ENCODE measurements at places on chromosomes 7 and 10.
A peak's percentile ranks its signal among the peaks of the same experiment; 100 is the strongest.

GRCh38 chr7:152050547-152050971 lies 25.1 kb downstream of the GALNT11 start:
- no peak for DNase-seq

GRCh38 chr10:92087750-92088395 lies 164.3 kb downstream of the BTAF1 start:
- DNase-seq, result peak; percentile 33

DNA sequence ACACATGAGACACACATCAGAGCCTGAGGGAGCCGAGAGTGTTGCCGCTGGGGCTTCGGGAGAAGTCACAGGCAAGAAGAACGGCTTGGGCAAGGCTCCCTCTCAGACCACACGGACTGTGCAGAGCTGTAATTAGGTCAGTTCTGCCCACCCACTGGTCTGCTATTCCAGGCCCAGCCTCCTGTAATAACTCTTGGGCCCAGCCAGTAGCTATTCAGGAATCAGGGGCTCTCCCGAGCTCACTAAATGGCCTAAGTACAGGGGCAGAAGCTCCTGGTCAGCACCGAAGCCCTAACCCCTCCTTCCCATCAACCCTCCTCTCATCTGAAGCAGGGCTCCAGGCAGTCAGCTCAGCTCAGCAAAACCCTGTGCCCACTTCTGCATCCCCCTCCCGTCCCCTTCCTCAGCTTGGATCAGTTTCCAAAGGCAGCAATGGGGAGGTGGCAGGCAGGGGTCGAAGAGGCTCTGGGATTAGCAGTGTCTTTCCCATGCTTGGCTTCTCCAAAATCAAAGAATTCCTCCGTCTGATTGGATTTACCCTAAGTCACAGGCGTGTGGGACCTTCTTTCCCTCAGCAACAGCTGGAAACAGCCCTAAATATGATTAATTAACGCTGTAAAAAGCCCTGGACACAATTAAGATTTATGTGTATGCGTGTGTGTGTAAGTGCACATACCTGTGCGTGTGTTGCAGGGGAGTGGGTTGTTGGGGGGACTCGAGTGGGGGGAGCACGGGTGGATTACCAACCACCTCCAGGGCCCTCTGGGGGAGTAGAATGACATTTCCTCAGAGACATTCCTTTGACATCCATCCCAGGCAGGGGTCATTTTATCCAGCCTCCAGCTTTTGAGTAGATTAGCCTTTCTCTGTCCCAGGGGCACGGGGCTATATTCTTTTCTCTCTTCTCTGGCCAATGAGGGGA lies 48.4 kb upstream of the BTRC start:
- DNase-seq, result no peak

DNA sequence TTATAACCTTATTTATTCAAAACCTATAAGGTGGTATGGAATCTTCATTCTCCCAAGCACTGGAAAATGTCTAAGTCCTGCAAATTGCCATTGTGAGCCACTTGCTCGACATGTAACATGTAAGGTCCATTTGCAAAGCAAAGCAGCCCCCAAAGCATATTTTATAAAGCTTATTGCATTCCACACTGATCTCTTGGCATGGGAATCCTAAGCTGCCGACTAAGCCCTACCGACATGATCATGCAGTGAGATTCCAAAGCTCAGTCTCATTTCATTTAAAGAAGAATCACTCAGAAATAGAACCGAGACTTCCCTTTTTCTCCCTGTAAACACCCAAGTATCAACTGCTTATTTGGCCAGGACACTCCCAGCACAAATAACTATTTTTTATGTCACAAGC lies 333.4 kb upstream of the MYO3A start:
- no peak for DNase-seq

DNA sequence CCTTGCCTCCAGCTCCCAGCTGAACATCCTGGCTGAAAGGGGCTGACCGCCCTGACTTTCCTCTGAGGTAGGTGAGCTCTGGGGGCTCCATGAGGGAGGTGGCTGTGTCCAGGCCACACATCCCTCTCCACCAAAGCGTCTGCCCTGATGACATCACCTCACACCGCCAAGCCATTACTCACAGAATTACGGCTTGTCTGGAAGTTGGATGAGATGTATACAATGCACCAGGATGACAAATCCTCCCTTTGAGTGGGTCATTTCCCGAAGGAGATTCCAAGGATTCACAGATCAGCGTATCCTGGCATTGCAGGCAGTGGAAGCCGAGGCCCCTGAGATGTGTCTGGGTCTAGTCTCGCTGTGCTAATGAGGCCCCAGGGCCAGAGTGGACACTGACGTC lies 15.1 kb upstream of the RET start:
- no peak for DNase-seq

DNA sequence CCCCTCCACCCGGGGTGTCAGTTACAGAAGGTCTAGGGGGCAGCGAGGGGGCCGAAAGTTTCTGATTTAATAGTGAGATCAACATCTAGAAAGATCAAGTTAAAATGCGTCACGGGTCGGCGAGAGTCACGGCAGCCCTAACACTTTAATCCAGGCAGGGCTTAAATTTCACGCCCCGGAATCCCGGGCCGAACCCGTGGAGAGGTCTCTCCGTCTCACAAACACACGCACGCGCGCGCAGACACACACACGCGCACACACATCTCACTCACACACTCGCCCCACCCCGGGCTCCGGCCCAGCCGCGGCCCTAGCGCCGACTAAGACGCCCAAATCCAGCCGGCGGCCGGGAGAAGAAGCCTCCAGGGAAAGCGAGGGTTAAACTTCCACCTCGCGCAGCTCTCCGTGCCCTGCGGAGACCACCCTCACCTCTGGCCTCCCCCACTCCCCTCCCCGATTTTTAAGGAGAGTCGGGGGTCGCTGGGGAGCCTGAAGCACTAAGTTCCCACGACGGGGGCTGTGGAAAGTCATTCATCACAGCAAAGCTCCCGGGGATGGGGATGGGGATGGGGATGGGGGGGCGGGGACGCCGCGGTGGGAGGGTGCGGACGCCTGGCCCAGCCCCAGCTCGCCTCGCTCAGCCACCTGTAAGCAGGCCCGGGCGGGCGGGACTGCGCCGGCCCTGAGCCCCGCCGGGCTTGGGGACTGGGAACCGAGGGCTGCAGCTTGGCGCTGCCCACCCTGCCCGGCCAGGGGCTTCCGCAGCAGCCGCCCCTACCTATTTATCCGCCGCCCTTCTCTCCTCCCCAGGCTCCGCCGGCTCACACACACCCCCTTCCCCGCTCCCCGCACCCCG lies 1.6 kb downstream of the PDGFA start:
- no peak for DNase-seq

DNA sequence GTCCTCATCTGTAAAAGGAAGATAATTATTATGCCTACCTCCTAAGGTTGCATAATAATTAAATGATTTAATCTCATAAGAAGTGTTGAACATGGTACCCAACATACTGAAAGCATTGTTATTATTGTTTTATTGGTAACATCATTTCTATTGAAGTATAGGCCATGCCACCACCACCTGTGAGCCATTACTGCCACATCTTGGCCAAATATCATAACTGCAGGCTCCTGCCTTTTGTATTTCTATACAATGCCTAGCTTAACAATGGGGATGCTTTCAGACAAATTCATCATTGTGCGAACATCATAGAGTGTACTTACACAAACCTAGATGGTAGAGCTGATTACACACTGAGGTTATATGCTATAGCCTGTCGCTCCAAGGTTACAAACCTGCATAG lies 61.1 kb upstream of the NPSR1 start:
- no peak for DNase-seq

- DNase-seq, result no peak
These were observed 121.5 kb upstream of the PLPP4 start for GRCh38 chr10:120335553-120335952.

- DNase-seq, result no peak
These were observed at the start of gene NEBL for GRCh38 chr10:20897146-20897825. TSS of gene NEBL (minus strand) at chr10:20897311. CDS start at chr10:20897205, 106 bp downstream.

- no peak for DNase-seq
These were observed 19.9 kb downstream of the CCDC3 start for GRCh38 chr10:12981570-12981969.

DNA sequence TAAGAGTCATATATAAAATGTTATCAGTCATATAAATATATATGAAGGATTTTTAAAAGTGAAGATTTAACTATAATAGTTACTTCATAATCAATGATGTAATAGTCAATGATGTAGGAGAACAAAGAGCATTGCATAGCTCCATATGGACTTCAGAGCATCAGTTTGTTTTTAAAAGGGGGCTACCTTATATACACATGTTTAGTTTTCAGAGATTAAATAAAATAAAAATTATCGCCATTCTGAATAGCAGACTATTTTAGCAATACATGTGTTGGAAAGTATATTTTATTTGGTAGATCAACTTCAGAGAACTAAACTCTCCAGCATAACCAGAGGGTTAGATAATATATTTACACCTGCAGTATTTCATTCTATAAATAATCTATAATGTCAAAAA lies 29.1 kb upstream of the EPC1 start:
- DNase-seq, result no peak

DNA sequence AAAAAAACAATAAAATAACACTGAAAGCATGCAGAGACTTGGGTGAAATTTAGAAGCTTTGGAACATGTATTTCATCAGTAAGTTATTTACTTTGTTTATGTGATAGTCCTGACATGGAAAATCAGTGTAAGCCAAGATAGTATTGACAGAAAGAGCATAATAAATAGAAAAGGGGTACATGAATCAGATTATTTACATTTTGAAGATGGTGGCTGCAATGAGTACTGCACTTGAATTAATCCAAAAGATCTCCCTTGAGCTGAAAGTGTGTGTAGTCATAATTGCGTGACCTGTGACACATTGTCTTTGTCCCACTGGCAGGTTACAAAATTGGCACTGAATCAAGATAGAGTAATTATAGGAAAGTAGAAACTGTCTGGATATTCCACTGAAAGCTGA lies 562.9 kb downstream of the GFRA1 start:
- no peak for DNase-seq

GRCh38 chr10:51422311-51423120 lies 276.9 kb downstream of the CSTF2T start:
- no peak for DNase-seq

DNA sequence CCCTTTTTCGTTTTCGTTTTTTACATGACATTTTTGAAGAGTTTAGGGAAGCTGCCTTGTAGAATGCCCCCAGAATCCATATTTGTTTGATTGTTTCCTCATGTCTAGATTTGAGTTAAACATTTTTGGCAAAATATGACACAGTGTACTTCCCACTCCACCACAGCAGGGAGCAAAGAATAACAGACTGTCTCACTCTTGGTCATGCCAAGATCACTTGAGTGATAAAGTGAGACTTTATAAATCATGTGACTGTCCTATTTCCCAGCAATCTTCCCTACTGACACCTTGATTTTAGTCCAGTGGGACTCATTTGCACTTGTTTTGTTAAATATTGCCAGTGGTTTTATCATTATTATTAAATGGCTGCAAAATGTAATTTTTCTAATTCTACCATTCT lies 44.4 kb upstream of the USP6NL start:
- no peak for DNase-seq

DNA sequence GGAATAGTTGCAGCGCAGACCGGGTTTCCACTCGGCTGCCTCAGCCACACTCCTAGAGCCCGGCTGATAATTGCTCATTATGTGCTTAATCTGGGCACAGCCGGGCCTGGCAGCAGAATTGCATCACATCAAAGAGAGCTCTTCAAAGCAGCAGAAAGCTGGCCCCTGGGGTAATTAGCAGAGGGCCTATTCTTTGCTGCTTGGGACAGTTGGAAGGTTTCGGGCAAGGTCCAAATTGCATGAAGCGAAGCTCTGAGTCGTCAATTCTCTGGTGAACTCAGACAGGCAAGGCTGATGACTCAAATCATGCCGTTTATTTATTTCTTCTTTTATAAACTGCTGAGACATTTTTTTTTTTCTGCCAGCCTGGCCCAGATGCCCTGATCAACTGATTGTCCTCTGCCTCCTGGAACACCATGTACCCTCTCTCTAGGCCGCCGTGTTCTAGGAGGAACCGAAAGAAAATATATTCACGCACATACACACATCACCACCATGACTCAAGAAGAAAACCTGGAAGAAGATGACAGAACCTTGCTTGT lies 242.2 kb downstream of the RAB11FIP2 start:
- DNase-seq, result no peak

- DNase-seq, result no peak
These were observed 135.4 kb downstream of the HIBADH start for GRCh38 chr7:27527348-27527714.

GRCh38 chr7:102317231-102318059 lies 30.8 kb downstream of the SH2B2 start:
- no peak for DNase-seq

DNA sequence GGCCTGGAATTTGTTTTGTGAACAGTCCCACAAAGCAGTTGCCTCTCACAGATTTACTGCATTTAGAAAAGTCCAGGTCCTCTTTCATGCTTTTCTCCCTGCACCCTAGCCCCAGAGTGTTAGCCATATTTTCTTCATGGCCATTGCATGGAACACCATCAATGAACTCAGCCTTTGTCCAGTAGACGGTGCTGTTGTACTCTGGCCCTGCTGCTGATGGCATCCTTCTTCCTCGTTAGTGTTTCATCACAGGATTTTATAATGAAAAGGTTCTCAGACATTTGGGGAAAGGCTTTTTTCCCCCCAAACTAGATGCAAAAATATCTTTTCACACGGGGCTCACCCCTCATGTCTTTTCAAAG lies 93.0 kb upstream of the SLC25A13 start:
- peak; percentile 58 for DNase-seq

- no peak for DNase-seq
These were observed 25.6 kb upstream of the ERCC6 start for GRCh38 chr10:49564461-49565009.

- no peak for DNase-seq
These were observed 165.1 kb downstream of the SH3PXD2A start for GRCh38 chr10:103690281-103690680.

- no peak for DNase-seq
These were observed 374.3 kb downstream of the INHBA start for GRCh38 chr7:41328544-41328943.

DNA sequence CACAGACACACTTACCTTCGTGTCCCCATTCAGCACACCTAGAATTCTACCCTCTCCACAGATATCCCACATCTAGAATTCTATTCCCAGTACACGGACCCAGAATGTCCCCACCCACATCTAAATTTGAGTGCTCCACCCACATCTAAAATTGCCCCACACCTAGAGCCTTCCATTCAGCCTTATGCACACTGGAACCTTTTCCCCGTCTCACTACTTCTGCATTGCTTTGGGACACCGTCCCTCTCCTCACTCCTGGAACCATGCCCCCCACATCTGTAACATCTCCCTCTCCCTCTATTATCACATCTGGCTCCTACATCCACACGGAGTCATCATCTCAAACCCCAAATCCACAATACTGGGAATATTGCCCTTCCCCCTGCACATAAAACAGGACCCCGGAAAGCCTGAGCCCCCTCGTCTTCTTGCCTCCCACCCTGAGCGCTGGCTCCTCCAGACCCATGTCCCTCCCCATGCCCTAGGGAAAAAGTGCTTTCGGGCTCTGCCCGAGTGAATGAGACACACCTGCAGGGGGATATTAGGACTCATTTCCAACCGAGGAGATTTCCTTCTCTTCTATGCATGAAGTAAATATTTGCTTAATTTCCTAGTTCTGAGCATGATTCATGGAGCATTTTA lies 125.8 kb upstream of the UNC5B start:
- DNase-seq, result no peak

DNA sequence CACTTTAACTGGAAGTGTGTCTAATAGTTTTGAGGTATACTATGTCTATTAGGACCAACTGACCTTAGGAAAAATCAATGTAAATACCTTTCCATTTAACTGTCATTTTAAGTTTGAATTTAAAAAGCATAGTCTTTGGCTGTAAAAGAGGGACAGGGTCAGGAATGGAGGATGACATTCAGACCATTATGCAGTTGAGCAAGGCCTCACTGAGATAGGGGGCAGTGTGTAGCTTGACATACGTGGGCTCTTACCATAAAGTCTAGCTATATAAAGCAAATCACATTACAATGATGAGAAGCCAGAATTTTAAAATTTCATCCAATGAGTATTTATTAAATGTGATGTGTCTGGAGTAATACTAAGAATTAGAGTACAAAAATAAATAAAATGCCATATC lies 17.9 kb downstream of the PALS2 start:
- DNase-seq, result no peak

Measured in NCI-H187 (cell line).